ENCODE measurements at places on chromosomes 11 and 22.

DNA sequence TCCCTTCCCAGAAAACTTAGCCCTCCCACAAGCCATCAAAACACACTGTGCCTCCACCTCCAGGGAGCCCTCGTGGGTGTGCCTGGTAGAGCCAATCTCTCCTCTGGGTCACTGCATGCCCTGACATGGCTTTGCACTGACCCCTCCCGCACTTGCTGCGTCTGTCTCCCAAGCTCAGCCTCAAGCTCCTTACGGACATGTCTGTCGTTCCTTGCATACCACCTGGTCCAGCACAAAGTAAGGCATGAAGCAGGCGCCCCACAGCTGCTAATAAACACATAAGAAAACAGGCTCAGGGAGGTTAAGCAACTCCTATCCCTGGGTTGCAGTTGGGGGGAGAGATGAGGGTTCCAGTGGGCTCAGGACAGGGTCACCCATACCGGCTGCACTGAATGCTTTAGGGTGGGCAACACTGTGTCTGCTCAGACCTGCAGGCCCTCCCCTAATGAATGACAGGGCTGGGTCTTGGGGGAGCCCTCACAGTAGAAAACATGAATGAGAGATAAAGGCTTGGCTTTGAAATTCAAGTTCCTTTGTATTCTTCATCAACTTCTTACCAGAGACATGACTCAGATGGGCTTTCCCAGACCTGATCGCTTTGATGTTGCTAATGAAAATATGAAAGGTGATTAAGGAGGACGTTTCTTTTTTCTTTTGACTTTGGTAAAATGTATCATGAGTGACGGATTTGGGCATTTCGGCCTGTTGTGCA lies 38.0 kb downstream of the PHF21B start:
- DNase-seq = no peak

GRCh38 chr11:7596975-7597391 lies 76.3 kb downstream of the CYB5R2 start:
- peak; percentile 29 for DNase-seq

- no peak for DNase-seq
Observed at GRCh38 chr11:104199053-104199452, 35.1 kb upstream of the PDGFD start.

DNA sequence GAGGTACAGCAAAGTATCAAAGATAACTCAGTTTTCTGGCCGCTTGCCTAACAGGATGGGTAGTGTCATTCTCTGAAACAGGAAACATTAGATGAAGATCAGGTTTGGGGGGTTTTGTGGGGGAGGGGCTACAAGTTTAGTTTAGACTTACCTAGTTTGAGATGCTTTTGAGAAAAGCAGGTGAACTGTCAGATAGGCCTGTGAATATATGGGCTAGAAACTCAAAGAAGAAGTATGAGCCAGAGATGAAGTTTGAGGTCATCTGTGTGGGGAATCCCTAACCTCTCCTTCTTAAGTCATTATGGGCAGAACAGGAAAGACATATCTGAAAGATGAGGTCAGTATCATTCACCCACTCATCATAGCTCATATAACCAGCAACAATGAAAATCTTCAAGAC lies 11.9 kb downstream of the HOATZ start:
- no peak for DNase-seq

- DNase-seq = no peak
Observed at GRCh38 chr11:117827521-117828511, 3.3 kb upstream of the FXYD2 start.

DNA sequence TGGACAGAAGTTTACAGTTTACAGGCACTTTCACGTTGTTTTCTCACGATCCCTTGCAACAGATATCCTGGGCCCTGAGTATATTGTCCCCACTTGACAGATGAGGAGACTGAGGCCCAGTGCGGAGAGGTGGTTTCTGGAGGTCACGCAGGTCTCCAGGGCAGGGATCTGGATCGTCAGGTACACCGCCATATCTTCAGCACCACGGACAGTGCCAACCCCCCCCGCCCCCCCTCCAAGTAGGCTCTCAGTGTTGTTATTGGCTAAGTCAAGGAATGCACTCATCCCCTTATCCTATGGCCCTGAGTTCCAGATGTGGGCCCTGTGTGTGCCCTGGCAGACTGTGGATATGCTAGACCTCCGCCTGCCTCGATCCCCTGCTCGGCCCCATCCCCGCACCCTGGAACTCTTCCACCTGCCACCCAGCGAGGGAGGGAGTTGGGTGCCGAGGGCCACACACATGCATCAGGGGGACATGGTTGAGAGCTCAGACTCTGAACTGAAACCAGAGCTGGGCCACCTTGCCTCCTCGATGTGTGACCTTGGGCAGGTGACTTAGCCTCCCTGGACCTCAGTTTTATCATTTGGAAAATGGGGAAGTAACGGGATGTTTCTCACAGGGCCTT lies 37.5 kb downstream of the MPPED1 start:
- no peak for DNase-seq

- DNase-seq = no peak
Observed at GRCh38 chr11:130633466-130633865, 185.0 kb downstream of the ADAMTS15 start.

DNA sequence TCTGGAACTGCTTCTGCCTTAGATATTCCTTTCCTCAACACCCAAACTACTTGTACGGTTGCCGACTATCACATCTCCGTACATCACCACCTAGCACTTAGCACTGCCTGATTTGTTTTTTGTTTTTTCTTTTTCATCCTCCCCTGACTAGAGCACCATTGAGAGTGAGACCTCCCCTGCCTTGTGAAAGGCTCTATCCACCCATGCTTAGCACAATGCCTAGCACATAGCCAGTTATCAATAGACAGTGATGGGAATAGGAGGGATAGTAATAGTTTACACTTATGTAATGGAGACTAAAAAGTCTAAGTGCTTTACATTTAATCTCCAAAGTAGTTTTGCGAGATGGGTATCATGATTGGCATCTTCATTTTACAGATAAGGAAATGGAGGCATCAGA lies 115.8 kb downstream of the LDLRAD3 start:
- no peak for DNase-seq

- no peak for DNase-seq
Observed at GRCh38 chr11:7524462-7525235, 10.8 kb downstream of the PPFIBP2 start.

DNA sequence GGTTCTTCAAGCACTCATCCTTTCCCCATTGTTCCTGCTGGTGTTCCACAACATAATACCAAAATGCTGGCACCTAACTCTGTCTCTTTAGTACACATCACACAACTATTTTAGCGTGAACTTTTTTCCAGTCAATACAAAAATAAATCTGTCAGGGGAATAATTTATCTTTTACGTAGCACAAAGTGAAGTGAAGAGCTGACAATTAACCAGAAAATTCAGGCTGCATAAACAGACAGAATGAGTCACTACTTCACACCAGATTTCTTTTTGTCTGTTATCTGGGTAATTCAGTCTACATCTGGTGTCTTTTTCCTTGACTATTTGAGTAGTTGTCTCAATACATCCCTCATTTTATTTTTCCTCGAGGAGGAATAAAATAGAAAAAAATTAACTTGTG lies 7.9 kb upstream of the ETS1 start:
- no peak for DNase-seq

- DNase-seq = no peak
Observed at GRCh38 chr11:69205743-69206612, 50.2 kb downstream of the SMIM38 start.

DNA sequence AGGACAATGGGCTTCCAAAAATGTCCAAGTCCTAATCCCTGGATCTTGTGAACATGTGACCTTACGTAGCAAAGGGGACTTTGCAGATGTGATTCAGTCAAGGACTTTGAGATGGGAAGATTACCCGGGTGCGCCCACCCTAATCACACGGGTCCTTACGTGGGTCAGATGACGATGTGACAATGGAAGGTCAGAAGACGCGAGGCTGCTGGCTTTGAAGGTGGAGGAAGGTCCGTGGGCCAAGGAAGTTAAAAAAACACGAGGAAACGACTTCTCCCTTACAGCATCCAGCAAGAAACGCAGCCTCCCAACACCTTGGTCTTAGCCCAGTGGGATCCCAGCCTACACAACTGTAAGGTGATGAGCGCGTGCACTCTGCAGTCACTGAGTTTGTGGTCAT lies 860.1 kb downstream of the TBC1D22A start:
- DNase-seq = no peak

DNA sequence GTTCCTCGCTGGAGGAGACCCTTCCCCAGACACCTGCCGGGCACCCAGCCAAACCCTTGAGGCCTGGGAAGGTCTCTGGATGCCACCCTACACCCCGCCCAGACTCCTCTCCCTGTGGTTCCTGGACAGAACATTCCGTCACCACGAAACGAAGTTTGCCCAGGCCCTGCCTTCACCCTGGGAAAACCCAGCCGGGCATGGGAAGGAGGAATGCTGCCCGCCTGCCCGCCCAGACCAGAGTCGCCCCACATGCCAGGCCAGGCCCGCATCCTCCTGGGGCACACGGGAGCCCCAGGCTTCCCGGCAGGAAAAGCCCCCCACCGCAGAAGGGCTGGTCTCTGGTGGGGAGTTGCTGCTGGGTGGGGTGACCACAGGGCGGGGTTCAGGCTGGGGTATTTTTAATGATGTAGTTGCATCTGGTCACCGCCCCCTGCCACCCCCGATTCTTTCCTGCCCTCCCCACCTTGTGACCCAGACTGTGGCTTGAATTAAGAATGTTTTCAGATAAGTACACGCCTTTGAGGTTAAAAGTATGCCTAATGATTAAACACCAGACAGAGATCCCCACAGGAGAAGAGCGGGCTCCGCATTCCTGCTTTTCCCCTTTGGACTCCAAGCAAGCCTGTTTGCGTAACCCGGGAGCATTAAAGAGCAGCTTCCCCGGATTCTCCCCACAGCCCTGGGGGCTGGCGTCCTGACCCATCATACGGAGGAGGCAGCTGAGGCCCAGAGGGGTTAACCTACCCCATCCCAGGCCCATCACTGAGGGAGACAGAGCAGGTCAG lies 44.6 kb upstream of the PPARA start:
- DNase-seq = no peak

GRCh38 chr11:86753459-86753858 lies 46.9 kb upstream of the PRSS23 start:
- DNase-seq = no peak

- DNase-seq = no peak
Observed at GRCh38 chr22:30305519-30305905, 16.2 kb upstream of the CASTOR1 start.

DNA sequence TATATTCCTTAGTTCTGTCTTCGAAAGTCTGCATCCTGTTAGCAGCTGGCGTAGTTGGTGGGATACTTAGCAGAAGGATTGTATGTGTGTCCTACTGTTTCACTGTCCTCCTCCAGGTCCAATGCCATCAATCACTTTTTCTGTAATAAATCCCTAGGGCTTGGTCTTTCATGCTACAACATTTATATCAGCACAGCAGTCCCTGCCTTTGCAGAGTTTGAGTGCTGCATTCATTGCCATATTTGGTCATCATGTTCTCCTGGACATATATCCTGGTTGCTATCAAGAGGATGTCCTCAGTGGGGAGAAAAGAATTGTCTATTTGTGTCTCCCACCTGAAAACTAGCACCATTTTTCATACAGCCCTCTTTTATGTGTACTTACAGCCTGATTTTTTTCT lies 67.0 kb downstream of the OR5AK2 start:
- no peak for DNase-seq

GRCh38 chr11:76161261-76161961 lies 44.9 kb downstream of the WNT11 start:
- DNase-seq = no peak

DNA sequence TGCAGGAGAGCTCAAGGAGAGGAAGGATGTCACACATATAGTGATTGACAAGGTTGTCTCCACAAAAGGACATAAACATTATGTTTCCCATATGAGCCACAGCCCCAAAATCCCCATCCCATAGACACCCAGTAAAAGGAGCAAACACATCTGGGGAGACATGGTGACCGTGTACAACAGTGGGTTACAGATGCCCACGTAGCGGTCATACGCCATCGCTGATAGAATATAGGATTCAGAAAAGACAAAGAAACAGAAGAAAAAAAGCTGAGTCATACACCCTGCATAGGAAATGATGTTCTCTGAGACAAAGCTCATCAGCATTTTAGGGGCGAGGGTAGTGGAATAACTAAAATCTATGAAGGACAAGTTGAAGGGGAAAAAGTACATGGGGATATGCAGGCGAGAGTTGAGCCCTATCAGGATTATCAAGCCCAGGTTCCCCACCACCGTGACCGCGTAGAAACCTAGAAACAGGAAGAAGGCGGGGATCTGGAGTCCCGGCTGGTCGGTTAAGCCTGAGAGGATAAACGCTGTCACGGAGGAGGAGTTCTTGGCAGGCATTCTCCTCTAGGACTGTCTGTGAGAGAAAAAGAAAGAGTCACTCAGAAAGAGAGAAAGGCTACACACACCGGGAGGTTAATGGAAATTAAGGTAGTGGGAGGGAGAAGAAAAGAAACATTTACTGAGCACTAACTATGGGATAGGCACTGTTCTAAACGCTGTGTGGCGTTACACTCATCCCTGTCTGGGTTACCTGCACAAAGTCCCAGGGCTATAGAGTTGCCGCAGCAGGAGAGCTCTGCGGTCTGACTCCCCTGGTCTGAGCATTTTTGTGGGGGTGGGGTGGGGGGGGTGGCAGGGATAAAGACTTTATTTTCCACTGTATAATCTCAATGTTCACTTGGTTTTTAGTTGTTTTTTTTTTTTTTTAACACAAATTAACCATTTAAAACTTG lies 36.1 kb upstream of the OR8B8 start:
- DNase-seq = peak; percentile 16

DNA sequence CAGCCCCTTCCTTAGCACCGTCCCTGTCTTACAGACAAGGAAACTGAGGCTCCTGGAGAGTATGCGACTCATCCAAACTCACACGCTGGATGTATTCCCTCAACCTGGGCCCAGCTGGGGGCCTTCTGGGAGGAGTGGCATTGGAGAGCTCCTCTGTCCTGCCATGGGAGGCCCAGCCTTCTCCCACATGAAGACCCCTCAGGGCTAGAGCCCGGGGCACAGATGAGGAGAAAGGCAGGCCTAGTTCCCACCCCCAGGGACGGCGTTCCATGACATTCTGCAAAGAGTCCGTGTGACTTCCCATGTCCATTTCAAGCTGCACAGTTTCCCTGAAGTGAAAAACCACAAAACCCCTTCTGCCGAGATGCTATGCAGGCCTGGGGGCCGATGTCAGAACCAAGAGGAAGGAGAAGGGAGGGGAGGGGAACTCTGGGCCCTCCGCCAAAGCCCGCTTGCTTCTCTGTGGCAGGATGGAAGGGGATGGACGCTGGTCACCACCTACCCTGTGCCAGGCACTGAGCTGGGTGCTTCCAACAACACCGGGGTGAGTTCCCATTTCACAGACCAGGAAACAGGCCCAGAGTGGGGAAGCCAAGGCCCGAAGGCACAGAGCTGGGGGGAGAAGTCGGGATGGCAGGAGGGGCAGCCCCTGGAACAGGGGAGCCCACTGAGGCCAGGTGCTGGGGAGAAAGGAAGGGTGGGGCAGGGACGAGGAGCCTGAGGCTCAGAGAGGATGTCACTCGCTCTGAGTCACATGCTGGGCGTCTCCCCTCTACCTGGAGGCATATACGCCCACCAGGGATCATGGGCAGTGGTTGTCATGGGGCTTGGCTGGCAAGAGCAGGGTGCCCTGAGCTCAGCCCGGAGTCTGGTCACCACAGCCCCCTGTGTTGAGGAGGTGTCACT lies 15.7 kb downstream of the RAC2 start:
- DNase-seq = no peak
